ENCODE measurements at places on chromosomes 16 and 17.

DNA sequence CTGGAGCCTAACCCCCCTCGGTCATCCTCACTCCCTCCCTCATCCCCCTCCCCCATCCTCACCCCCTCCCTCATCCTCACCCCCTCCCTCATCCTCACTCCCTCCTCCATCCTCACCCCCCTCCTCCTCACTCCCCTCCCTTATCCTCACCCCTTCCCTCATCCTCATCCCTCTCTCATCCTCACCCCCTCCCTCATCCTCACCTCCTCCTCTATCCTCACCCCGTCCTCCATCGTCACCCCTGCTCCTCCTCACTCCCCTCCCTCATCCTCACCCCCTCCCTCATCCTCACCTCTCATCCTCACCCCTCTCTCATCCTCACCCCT, 571 bp downstream of the PRSS33 start:
- DNase-seq: no peak

- DNase-seq: no peak
These were observed 23.6 kb upstream of the SMURF2 start for GRCh38 chr17:64685705-64686104.

- DNase-seq: no peak
These were observed 568.8 kb upstream of the C16orf82 start for GRCh38 chr16:26497896-26498295.

- DNase-seq: no peak
These were observed 18.6 kb upstream of the C16orf78 start for GRCh38 chr16:49354991-49355390.

GRCh38 chr17:68326681-68327080, 35.4 kb downstream of the ARSG start:
- no peak for DNase-seq

Measured in stimulated activated CD8-positive, alpha-beta memory T cell treated with anti-CD3 and anti-CD28 coated beads, Interleukin-7, amount 100 ng/mL, for 1 hour (primary cell).